ENCODE measurements at places on chromosomes 3 and 15.

DNA sequence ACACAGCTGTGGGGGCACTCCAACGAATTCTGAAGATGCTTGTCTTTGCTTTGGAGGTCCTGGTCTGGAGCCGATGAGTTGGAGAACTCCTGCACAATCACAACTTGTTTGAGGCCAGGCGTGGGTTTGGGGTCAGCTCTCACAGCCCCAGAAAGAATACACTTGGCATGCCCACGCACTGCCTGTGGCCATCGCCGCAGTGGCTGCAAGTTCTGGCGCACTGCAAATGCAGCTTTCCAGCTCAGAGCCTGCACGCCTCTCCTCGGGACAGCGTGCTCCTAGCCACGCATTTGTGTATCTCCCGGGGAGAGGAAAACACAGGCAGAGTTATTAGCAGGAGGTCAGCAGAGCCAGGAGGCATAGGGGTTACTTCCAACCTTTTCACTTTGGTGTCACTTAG is 282.7 kb downstream of the ADAMTS17 start:
- no peak for DNase-seq

GRCh38 chr3:167651826-167652225 is 1.9 kb downstream of the WDR49 start:
- no peak for DNase-seq

- no peak for DNase-seq
Observed at GRCh38 chr3:33260104-33260503, 17.1 kb upstream of the FBXL2 start.

DNA sequence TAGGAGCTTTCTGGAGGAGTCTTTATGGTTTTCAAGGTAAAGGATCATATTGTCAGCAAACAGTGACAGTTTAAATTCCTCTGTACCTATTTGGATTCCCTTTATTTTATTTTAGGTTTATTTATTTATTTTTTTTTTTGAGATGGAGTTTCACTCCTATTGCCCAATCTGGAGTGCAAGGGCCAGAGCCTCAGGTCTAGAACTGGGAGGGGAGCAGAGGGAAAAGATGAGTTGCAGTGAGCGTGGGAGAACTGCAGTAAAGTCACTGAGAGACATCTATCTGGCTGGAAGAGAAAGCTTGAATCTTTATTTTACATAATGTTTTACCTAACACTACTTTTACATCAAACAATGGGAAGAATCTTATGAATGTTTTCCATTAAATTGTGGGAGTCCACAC is 49.5 kb upstream of the GK5 start:
- DNase-seq, result no peak

- DNase-seq, result no peak
Observed at GRCh38 chr15:41340189-41340695, 7.6 kb downstream of the NUSAP1 start.

GRCh38 chr15:81653259-81653658 is 279.2 kb upstream of the TMC3 start:
- no peak for DNase-seq

DNA sequence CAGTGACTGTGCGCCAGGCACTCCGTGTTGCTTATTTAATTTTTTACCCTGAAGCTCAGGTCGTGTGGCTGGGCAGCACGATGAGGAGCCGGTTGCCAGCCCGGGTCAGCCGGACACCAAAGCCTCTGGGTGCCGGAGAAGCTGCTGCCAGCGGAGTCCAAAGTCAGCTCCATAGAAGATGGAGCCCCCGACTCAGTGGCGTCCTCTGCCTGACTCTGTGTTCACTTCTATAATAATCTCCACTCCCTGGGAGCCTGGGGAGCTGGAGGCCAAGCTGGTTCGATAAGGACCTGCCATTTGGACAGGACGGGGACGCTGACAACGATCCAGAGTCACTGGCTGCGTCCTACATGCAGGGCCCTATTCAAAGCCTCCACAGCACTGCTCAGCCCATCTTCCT is 78.6 kb downstream of the VGLL4 start:
- DNase-seq, result no peak

DNA sequence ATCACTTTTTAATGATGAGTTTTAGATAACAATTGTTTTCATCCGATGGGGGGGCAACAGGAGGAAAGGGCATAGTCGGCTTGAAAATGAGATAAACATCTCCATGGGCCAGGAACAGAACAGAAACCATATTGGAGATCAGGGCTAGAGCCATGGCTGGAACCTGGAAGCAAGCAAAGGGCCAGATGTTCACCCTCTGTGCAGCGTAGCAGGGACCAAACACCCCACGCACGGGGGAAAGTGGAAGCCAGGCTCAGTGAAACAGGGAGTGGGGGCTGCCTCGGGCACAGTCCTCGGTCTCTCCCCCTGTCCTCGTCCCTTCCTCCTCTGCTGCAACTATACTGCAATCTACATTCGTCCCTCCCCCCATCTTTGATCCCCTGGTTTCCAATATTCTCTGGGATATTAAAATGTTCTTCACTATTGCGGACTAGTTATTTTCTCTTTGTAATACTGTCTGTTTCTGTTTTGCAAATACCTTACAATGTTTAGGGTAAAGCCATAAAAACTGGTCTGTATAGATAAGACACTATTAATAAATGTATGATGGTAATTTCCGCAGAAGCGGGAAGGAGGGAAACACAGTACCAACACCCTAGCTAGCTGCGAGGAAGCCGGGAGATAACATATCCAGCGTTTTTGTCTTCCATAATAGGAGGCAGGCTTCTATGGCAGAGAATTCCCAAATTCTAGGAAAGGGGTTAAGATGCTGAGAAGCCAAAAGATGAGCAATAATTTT is 121.5 kb downstream of the XXYLT1 start:
- DNase-seq, result no peak

- no peak for DNase-seq
Observed at GRCh38 chr3:191198932-191199331, at the start of gene OSTN. Gene OSTN (plus strand): TSS chr3:191199241. CDS start chr3:191212533, 13,292 bp downstream.

- no peak for DNase-seq
Observed at GRCh38 chr3:169760479-169760878, 4.4 kb downstream of the TERC start.

DNA sequence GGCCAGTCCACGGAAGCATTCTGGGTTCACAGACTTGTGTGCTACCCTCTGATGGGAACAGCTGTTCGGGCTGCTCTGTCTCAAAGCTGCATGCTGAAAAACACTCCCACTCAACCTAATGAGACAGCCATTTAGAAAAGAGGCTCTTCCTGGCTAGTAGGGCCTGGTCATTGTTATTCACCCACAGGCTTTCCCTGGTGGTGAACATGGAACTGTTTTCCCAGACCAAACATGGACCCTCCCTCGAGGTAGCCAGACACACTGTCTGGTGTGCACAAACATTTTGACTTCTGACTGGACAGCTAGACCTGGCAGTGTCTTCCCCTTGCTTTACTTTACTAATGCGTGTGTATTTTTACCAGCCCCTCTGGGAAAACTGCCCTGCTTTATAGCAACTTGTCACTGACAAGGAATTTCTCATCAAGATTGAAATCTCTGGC is 39.0 kb downstream of the MECOM start:
- no peak for DNase-seq

DNA sequence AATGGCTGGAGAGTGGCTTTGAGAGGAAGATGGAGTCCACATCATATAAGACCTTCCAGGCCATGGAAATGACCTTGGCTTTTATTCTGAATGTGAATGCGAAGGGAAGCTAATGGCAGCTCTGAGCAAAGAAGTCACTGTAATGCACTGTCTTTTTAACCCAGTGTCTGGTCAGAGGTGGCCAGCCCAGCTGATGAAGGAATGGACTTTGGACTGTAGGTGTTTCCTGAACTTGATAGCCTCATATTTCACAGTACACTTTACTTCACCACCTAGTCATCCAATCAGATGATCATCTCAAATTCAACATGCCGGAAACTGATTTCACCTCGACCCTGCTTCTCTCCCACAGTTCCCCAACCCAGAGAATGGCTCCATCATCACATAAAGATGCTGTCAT is 33.4 kb downstream of the DCLK3 start:
- no peak for DNase-seq

DNA sequence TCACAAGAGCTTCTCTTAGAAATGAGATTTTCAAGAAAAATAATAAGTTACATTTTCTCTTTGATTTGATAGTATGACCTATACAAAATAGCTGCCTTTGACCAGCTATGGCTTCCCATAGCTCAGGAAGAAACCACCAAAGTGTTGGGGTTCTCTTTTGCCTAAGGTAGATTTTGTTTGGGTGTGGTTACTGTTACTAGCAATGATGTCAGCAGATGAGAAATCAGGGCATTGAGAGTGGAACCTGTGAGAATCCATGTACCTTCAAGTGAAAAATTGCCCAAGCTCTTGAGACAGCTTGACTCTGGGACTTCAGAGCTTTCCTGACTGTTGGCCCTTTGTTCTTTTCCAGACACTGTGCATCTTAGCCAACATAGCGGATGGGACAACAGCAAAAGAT is 45.6 kb downstream of the NME9 start:
- DNase-seq, result no peak

GRCh38 chr3:68288085-68288484 is 633.7 kb upstream of the SUCLG2 start:
- DNase-seq, result no peak

- no peak for DNase-seq
Observed at GRCh38 chr3:42062464-42062863, 28.7 kb upstream of the TRAK1 start.

DNA sequence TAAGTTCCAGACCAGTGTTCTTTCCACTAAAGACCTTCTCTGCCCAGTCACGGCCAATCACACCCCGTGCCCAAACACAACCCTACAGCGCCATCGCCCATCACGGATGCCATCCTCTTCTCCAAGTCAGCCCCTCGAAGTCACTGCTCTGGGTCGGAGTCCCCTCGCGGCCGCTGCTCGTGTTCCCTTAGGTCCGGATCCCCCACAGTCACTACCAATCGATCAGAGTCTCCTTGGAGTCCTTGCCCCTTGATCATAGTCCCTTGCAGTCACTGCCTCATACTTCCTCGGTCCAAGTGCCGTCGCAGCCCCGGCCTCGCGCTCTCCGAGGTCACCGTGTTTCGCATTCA is 461 bp downstream of the PCYT1A start:
- no peak for DNase-seq

- peak; percentile 77 for DNase-seq
Observed at GRCh38 chr3:12175844-12176453, 17.2 kb upstream of the TIMP4 start.

DNA sequence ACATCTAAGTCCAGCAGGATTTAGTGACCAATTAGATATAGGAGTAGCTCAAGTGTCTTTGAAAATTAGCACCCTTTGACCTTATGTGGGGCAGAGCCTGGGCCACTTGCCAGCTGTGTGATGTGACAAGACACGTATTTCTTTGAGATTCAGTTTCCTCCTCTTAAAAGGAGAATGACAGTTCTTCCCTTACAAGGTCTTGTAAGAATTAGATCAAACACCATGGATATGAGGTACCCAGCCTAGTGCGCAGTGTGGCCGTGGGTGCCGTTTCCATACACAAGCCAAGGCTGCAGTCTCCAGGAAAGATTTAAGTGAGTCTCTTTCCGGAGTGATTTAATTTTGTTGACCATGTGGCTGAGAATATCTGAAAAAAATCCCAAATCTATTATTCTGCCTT is 46.3 kb downstream of the ARHGAP31 start:
- DNase-seq, result no peak

DNA sequence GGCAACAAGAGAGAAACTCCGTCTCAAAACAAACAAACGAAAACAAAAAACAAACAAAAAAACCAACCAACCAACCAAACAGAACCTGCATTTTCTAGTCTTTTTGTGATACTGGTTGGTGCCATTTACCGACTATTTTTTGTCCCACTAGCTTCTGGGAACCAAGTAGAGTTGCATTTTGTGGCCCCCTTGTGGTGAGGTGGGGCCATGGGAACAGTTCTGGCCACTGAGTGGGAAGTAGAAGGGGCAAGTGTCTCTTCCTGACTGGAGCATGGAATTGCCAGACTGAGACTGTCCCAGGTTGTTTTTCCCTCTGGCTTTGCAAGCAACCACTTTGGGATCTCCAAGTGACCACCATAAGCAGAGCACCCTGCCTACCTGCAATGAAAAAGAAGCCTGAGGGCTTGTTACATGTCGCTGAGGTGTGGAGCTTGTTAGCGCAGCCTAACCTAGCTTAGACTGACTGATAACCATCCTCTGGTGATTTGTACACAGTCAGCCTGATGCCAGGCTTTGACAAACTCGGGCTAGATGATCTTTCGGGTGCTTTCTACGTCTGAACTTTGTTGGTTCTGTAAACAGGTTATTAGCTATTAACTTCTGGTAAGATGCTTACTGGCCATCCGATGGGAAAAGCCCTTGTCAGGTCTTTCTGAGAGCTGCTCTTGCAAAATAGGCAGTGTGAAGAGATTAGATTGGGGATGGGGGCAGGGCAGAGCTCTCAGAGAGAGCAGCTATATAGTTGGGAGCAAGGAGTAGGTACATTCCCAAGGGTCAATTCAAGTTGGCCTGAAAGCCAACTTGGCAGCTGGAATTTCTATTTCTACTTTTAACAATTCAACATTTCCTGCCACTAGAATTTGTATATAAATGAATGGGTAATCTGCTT is 172.2 kb downstream of the SSR3 start:
- peak; percentile 61 for DNase-seq

DNA sequence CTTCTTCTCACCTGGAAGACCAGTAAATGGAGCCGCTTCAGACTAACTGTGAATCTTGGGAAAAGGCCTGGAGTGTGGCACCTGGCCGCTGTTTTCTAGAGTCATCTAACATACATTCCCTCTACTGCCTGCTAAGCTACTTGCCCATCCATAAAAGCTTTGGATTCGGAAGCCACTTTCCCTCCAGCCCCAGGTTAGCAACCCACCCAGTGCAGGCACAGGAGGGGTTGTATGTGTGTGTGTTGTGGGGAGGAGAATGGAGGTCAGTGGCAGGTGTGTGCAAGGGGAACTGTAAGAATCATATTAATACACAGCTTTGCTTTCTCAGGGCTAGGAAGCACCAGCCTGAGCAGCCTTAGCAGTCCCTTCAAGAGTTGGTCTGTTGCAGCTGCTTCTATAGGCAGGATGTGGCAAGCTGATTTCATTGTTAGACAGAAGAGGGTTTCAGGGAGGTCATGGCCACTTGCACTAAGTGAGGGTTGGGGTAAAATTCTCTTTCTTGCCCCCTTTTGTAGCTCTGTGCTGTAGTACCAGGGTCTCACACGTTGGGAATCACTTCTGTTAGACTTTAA is 8.9 kb downstream of the NSUN3 start:
- DNase-seq, result no peak

DNA sequence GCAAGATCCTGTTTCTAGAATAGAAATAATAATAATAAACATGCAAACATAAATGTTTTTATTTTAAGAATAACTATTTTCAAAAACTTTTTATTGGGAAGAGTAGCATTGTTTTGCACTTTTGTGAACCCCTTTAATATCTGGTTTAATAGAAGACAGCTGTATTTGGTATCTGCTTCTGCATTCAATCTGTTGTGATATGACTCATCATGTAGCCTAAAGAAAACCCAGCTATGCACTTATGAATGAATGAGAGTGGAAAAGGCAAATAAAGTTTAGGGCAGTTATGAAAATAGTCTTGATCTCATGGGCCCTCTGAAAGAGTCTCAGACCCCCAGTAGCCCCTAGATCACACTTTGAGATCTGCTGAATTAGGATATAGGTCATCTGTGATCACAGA is 100.4 kb upstream of the PPP2R3A start:
- DNase-seq, result no peak

GRCh38 chr3:1446531-1446930 is 353.7 kb downstream of the CNTN6 start:
- DNase-seq, result no peak

- DNase-seq, result no peak
Observed at GRCh38 chr15:66461917-66462316, 35.6 kb downstream of the SNAPC5 start.
